ENCODE measurements at places on chromosomes 5 and 9.

DNA sequence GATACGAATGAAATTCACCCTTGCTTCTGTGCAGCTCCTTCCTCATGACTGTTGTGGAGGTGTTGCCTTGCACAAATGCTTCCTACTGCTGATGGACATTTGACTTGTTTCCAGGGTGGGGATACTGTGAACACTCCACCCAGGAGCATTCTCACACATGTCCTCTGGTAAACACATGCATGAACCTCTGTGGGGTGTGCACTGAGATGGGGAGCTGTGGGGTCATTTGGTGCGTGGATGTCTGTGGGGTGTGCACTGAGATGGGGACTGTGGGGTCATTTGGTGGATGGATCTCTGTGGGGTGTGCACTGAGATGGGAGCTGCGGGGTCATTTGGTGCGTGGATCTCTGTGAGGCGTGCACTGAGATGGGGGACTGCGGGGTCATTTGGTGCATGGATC is 72.9 kb upstream of the IRX4 start:
- DNase-seq: no peak

DNA sequence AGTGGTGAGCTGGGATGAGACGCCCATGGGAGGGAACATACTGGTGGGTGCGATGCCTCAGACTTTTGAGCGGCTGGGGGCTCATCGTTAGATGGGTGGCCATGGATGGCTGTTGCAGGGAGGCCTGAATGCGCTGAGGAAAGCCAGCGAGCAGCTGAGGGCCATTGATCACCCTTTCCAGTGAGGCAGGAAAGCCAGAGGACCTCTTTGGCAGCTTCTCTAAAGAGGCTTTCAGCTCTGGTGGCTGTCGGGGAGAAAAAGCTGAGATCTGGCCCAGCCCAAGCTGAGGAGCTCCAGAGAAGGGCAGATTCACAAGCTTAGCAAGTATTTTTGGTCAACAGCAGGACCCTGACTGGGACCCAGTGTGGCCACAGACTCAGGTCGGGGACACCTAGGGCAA is 13.3 kb upstream of the VAV2 start:
- DNase-seq: no peak

GRCh38 chr5:213803-214395 is 4.1 kb downstream of the CCDC127 start:
- no peak for DNase-seq

DNA sequence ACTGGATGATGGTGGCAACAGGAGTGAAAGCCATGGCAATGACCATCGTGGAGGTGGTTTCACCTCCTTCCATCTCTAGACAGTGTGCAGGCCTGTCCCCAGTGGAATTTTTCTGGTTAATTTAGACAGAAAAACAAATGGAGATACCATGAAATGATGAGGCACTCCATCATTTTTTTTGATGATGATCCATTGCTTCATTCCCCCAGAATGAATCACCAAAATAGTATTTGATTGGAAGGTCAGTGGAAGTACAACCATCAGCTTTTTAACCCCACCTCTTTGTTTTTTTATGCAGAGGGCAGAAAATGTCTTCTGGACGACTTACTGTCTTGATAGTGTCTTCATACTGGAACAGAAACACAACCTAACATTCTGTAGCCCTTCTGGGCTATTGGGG is 42.6 kb upstream of the ADRA1B start:
- no peak for DNase-seq

DNA sequence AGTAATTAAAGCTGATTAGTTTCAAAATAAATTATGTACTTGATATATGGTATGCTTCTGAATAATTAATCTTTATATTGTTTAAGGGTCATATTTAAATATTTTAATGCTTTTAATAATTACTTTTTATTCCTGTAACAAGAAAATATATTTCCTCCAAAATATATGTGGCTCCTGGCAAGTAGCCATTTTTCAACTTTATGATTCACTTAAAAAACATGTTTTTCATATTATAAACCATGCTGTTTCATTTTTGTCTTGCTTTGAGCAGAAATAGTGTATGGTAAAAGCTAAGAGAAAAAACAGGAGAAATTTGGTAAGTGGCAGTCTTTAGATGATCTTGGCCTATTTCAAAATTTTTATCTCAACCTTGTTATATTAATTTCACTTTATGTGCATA is 14.6 kb downstream of the SPATA9 start:
- DNase-seq: no peak

GRCh38 chr5:91106842-91107511 is 276.1 kb downstream of the ARRDC3 start:
- no peak for DNase-seq

DNA sequence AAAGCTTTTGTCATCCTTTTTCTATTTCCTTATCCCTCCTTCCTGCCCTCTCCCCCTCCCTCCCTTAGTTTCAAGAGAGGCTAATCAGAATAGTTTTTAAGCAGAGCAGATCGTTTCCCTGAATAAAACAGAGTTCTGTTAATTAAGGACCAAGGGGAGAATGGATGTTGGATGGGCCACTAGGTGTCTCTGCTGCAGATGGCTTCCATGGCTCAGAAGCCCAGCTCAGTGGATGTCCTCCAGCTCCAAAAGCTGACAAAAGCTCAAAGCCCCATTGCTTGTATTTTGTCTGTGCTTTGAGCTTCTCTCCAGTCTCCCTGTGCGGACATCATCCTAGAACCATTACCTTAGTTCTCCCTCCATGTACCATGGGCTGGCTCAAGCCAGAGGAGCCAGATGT is 21.0 kb upstream of the NPR3 start:
- no peak for DNase-seq

GRCh38 chr5:170701334-170701733 is 82.2 kb upstream of the GABRP start:
- DNase-seq: no peak

GRCh38 chr5:74786851-74787250 is 19.8 kb downstream of the NSA2 start:
- DNase-seq: no peak

GRCh38 chr5:176883700-176884570 is 15.2 kb downstream of the HK3 start:
- no peak for DNase-seq

DNA sequence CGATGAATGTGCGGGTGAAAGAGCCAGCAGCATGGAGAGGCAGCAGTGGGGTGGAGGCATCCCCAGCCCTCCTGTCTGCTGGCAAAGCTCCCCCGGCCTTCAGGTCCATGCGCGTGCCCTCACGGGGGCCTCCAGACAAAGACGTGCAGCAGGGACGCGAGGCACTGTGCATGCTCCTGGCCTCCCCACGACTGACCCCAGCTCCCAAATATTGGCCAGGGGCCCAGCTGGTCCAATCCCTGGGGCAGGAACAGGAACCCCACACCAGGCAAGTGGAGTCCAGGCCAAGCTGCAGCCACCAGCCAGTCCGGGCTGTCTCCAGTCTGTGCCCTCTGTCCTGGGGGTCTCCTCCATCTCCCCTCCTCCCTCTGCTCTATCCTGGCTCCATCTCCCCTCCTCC is 33.5 kb upstream of the LRRC14B start:
- no peak for DNase-seq

DNA sequence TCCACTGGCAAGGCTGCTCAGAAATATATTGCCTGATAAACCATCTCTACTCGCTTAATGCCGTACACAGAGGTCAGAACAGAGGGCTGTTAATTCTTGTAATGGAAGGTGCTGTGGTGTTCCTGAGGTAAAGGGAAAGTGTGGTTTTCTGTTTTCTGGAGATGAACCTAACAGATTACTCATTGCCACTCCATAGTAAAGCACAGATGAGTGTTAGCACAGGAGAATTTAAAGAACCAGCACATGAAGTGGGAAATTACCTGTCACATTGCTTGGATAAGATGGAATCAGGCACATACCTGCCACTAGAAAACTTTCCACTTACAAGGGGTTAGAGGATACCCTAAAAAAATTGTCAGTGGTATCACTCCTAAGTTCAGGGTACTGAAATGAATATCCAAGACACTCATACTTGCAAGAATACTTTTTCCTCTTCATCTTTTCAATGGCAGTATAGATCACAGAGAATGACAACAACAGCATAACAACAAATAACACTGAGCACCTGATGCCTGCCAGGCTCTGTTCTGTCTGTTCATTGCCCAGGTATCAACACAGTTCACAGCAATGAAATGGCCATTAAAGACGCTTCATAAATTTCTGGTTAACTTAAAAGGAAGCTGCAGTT is 152.9 kb upstream of the GNA14 start:
- DNase-seq: no peak

Data from hippocampal formation (tissue), 2 donors.